ENCODE measurements at places on chromosomes 3 and 15.

- no peak for DNase-seq
These were observed 4.9 kb upstream of the C3orf49 start for GRCh38 chr3:63814237-63814636.

GRCh38 chr3:73207946-73208440 lies 146.5 kb downstream of the EBLN2 start:
- no peak for DNase-seq

DNA sequence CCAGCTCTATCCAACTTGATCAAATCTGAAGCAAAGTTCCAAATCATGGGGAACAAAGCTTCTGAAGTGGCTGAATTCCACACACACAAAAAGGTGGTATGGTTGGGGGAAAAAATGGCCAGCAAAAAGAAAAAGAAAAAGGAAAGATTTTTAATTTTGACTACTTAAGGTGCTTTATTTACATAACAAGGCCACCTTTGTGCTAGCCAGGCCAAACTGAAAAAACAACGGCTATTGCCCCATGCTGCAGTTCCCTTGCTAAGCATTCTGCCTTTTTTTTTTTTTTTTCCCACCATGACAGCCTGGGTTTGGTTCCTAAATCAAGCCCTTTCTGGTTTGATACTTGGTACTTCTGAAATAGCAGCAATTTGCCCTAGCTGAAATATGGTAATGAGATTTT lies 66.5 kb upstream of the DAZL start:
- no peak for DNase-seq

GRCh38 chr15:94286583-94286982 lies 55.2 kb downstream of the MCTP2 start:
- DNase-seq: no peak

DNA sequence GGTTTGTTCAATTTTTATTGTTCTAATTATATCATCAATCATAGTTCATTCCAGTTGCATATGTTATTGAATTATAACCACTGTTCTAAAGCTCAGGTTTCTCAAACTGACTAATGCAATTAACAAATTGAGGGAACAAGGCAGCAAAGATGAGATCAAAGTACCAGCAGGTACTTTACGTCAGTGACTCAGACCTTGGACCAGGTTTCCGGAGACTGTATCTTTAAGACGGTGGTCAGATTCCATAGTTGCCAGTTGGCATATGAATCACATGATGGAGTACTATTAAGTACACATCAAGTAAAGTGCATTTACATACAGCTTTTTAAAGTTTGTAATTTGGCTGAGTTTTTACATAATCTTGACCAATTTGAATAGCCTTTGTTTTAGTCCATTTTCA lies 583.6 kb upstream of the ROBO2 start:
- no peak for DNase-seq

DNA sequence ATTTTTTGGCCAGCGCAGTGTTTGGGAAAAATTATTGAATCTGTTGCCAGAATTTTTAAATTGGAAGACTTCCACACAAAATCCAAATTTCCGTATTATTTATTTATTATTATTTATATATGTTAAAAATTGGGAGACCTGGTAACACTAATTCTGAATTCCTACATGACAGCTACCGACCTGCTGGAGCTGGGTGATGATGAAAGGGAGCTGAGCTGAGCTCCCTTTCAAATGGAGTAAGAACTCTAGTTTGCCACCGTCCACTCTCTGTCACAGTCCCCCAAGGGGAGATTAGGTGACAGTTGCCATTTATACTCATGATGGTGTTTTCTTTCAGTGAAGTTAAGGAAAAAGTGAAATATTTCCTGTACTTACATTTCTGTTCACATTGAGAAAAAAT lies 1.4 kb downstream of the CRTC3 start:
- no peak for DNase-seq

DNA sequence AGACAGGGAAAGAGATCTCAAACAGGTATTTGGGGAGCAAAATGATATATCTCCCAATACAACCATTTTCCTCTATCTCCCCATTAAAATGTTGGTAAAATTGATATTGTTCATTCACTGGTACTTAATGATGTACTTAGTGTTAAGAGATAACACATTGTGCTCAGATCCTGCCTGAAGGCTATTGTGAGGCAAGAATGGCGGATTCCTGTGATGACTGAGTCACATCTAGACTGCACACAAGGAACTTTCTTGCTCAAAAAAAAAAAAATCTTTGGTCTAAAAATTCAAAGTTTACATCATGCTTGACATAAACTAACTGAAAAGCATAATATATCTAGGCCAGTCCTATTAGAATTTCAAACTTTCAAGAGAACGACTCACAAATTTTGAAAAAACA lies 171.1 kb upstream of the TTC14 start:
- no peak for DNase-seq

DNA sequence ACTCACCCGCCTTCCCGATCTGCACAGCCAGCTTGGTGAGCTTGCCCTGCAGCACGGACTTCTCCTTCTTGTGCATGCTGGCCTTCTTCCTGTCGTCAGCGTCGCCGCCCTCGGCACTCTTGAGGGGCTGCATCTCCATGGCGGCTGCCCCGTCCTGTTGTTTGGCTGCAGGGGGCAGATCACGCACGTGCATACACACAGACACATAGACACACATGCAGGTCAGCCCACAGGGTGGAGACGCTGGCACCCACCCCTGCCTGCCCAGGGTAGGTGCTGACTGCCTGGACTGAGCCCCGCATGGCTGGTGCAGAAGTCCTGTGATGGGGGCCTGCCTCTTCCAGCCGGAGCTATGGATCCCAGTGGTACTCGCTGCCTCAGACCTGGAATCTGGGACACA lies 57.3 kb upstream of the SEC13 start:
- DNase-seq: no peak

- no peak for DNase-seq
These were observed 610.1 kb downstream of the MECOM start for GRCh38 chr3:169053427-169053826.

DNA sequence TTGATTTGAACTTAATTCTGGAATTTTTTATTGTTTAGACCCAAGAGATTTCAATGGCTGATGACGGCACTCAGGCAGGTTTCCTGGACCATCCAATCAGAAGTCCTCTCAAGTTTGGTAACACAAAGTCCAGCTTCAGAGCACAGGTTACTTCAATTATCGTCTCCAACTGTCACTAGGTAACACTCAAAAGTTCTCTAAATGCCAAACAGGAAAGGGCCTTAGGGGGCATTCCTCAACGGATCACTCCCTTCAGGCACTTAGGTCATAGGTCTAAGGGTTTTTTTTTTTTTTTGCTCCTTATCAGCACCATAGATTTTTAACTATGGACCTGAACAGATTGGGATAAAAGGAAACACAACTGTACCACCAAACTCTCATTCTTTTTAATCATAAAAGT lies 85.8 kb downstream of the MEIS2 start:
- no peak for DNase-seq

- no peak for DNase-seq
These were observed 22.7 kb downstream of the GADL1 start for GRCh38 chr3:30871720-30872119.

GRCh38 chr15:86295511-86295910 lies 215.8 kb downstream of the AGBL1 start:
- DNase-seq: no peak

GRCh38 chr3:20079621-20080020 lies 39.4 kb downstream of the KAT2B start:
- no peak for DNase-seq

GRCh38 chr3:141788149-141788548 lies 24.9 kb downstream of the GRK7 start:
- DNase-seq: peak; percentile 45

DNA sequence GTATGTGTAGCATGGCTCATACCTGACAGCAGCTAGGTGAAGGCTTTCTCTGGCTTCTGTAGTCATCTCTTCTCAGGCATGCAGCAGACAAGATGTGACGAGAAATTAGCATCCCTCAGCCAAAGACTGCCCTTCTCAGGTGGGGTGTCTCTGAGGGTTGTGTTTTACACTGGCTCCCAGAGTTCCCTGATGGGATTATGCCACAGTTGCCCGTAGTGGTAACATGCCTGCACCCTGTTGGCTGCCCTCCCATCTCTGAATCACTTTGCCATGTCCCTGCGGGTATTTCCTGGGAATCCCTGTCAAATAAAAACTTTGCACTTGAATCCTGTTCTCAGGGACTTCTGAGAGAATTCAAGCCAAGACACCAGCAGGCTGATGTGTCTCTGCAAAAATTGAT lies 70.5 kb downstream of the LRTM1 start:
- DNase-seq: no peak

GRCh38 chr15:36940636-36941260 lies 159.6 kb downstream of the MEIS2 start:
- DNase-seq: no peak

DNA sequence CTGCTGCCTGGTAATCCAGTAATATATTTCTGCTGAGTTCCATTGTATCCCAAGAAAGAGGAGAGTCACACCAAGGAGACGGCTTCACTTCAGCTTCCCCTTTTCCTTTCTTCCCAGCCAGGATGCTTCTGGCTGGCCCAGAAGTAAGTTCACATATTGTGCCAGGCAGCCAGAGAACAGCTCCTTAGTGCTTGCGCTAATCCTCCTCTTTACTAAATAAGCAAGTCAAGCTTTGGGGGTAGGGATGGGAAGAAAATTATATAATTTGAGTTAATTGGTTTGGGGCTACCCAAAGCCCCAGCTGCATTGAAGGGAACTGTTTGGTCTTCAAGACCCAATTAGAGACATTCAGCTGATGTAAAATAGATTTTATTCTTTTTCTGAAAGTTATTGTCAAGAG lies 218.8 kb upstream of the HES1 start:
- DNase-seq: no peak

- DNase-seq: no peak
These were observed 11.4 kb downstream of the KLF15 start for GRCh38 chr3:126345641-126346460.

DNA sequence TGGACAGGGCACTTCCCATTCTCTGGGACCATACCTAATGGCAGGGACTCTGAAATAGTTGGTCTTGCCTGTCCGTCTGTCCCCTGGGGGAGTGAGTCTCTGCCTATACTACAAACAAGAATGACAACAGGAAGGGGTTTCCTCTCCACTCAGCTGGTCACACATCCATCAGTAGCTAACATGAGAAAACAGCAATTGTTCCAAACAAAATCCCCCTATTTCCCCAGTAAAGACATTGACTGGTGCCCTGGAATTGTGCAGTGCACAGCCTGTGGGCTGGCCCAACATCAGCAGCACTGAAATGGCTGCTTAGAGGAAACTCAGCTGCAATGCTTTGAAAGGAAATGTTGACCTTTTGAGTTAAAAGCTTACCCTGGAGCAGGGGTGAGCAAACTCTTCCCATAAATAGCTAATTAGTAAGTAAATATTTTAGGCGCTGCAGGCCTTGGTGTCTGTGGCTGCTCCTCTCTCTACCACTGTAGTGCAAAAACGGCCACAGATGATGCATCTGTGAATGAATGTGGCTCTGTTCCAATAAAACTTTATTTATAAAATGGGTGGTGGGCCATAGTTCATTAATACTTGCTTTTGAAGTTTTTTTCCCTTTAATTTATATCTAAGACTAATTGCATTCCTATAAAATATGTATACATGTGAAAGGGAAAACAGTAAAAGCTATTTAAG lies 174.3 kb downstream of the KLF13 start:
- no peak for DNase-seq

DNA sequence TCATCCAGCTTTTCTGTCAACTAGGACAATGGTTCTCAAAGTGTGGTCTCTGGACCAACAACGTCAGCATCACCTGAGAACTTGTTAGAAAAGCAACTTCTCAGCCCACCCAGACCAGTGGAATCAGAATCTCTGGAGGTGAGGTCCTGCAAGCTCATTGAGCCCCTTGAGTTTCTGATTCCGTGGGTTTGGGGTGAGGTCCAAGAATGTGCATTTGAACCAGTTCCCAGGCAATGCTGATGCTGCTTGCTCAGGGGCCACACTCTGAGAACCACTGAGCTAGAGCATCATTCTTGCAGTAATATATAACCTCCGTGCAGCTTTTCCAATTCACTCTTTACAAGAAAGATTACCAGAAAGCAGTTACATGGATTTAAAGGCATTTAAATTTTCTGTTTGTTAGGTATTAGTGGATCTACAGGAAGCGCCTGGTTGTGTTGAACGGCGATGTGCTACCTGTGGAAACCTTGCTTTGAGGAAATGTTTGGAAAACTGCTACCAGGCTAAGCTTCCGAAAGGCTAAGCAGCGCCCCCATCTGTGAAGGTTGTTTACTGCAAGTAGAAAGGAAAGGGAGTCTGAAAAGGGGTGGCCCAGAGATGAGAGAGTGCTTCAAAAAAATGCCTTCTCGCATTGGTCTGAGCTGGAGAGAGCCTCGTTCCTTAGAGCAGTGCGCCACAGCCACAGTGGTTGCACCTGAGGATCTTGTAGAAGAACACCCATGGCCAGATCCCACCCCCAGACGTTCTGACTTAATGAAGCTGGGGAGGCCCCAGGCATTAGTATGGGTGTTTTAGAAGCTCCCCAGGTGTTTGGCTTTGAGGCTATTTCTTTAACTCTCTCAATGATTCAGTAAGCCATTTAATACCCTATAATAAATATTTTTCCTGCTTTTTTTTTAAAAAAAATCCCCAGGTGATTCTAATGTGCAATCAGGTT lies 50.0 kb downstream of the RLBP1 start:
- DNase-seq: peak; percentile 61

DNA sequence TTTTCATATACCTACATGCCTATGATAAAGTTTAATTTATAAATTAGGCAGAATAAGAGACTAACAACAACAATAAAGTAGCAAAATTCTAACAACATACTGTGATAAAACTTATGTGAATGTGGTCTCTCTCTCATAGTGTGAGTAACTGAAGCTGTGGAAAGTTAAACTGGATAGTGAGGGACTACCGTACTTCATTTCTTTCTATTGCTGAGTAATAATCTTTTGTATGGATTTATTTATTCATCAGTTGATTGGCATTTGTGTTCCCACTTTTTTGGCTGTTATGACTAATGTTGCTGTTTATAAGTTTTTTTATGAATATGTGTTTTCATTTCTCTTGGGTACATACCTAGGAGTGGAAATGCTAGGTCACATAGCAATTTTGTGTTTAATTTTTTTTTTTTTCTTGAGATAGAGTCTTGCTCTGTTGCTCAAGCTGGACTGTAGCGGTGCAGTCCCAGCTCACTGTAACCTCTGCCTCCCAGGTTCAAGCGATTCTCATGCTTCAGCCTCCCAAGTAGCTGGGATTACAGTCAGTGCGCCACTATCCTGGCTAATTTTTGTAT lies 41.0 kb downstream of the RNF111 start:
- no peak for DNase-seq

Measured in suppressor macrophage treated with lipopolysaccharide for 4 hours (primary cell).